ENCODE measurements at places on chromosomes 3 and 15. TPM values are rescaled to one million over a fixed set of nuclear protein-coding genes. Genes with fewer than 3 reads are reported as not detected.

Gene SLC25A20
- polyA plus RNA-seq = 254 TPM

Gene SCG3
- polyA plus RNA-seq = not detected

Gene CPLX3
- not detected for polyA plus RNA-seq

- no peak for DNase-seq
- peaks cover 4% of the 10 kb centered on the region for H3K4me1 ChIP-seq
- peaks cover 2% of the 10 kb centered on the region for H3K27me3 ChIP-seq
- H3K36me3 ChIP-seq = no peaks in the 10 kb centered on the region
- H3K27ac ChIP-seq = no peak overlapping the region
- H3K4me3 ChIP-seq = no peak overlapping the region
These were observed 16.6 kb downstream of the ST3GAL6 start for GRCh38 chr3:98779541-98780335.

All from immature natural killer cell (primary cell).